ENCODE measurements at places on chromosomes 5 and 9.

- no peak for DNase-seq
Observed at GRCh38 chr5:3155046-3155445, 403.6 kb upstream of the IRX2 start.

GRCh38 chr5:98349251-98349989, 424.0 kb upstream of the RGMB start:
- DNase-seq, result no peak

- DNase-seq, result no peak
Observed at GRCh38 chr5:108084105-108084504, 297.8 kb downstream of the FBXL17 start.

- DNase-seq, result no peak
Observed at GRCh38 chr5:2670940-2671339, 80.5 kb downstream of the IRX2 start.

GRCh38 chr5:120803282-120803681, 339.2 kb downstream of the PRR16 start:
- DNase-seq, result no peak
